ENCODE measurements at places on chromosomes 16 and 17.

DNA sequence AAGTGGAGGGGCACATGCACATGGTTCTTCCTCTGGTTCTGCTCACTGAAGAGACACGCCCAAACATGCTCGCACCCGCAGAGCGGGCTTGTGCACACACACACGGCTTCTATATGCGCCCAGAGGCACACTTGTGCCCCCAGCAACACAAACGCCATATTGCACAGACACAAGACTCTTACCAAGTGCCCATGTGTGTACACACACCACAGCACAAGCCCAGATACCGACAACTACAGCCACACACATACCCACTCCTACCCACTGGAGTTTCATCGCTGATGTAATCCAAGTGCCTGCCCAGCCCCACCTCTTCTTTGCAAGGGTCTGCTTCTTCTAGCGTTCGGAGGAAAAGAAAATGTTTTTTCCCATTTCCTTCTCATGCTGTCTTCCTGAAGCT, 6.5 kb upstream of the PRR29 start:
- no peak for DNase-seq

DNA sequence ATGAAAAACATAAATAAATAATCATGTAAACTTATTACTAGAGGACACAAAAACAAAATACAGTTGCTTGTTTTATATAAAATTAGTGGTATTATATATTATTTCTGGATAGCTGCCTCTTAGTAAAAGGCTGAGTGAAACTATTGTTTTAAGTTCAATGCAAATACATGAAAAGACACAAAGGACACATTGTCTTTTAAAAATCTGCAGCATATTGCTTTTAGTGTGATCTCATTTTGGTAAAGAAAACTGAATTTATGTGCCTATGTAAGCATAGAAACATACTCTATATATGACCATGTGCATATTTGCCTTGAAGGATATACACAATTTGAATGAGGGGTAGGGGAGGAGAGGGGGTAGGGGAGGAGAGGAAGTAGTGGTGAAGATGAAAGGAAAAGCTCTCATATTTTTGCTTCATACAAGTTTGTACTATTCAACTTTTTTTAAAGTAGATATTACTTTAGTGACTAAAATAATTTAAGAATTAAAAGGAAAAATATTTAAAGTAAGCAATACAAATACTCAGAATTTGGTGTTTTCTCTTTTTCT, 5.8 kb downstream of the ABCA10 start:
- no peak for DNase-seq

DNA sequence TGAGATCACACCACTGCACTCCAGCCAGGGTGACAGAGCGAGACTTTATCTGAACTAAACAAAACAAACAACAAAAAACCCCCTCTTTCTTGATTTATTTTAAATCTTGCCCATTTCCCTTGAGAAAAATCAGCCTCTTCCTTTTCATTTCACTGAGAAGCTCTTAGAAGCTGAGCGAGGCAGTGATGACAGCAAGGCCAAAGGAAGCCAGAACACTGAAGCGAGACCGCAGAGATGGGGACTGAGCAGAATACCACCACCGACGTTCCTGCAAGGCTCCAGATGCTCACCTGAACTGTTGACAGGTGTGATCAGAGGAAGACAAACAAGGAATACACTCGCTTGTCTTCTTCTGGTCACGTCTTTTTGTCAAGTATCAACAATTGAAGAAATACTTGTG, 30.5 kb upstream of the IRF8 start:
- no peak for DNase-seq

DNA sequence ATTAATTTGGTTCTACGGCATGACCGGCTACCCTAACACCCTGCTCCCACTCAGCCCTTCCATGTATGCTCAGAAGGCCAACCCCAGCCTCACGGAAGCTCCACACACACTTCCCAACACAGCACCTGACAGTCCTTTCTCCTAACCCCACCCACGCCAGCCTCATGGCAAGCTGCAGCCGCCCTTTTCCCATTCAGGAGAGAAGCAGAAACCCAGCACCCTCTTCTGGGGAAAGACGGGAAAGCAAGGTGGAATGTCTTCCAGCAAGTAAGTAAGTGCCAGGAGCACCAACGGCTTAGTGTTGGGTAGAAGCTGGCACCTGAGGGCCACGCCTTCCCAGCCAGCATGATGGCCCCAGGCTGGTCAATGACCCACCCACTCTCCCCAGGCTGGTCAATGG, 32.1 kb downstream of the ABR start:
- DNase-seq = no peak

DNA sequence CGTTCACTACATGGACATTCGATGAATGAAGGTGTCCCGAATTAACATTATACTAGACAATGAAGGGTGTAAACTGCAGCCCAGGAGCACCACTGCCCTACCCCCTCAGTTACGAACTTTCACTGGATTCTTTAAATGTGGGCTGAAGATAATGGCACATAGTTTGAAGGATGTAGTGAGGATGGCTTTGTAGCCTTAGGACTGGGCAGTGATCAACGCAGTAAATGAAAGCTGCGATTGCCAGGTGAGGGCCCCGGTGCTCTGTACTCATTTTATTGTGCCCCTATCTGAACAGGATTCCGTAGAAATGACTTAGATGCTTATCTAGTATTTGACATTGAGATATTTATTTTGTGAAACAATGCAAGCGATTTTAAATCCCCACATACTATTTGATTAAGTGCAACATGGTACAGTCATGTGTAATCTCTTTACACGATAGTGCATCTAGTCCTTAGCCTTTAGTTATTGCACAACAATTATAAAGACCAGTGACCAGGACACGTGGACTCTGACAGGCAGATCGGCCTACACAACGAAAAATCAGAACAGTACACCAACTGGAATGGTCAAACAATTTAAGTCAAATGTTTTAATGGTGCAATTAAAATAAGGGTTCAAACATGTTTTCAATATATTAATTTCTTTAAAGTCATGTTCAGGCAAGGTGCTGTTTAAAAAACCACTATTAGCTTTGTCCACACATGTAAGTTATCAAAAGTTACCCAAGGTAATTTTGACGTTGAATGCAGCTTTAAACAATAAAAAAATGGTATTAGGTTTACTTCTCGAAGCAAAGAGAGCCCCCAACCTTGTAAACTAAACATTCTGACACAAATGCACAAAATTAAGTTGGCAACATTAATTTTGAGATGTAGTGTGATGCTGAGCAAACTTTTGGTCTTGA, 17.4 kb upstream of the ERN1 start:
- no peak for DNase-seq

GRCh38 chr17:17134957-17135333, 71.2 kb downstream of the PLD6 start:
- DNase-seq = no peak

- no peak for DNase-seq
Observed at GRCh38 chr16:27547134-27547533, 2.6 kb downstream of the GTF3C1 start.

GRCh38 chr17:32475258-32475657, 11.5 kb upstream of the CDK5R1 start:
- DNase-seq = no peak

GRCh38 chr16:27239026-27239425, 29.5 kb downstream of the NSMCE1 start:
- no peak for DNase-seq

- DNase-seq = no peak
Observed at GRCh38 chr17:82007495-82008257, 15.0 kb downstream of the CENPX start.

- DNase-seq = no peak
Observed at GRCh38 chr17:33929181-33929724, 325.8 kb upstream of the CCL2 start.

GRCh38 chr17:9389111-9389527, 186.5 kb downstream of the STX8 start:
- no peak for DNase-seq

DNA sequence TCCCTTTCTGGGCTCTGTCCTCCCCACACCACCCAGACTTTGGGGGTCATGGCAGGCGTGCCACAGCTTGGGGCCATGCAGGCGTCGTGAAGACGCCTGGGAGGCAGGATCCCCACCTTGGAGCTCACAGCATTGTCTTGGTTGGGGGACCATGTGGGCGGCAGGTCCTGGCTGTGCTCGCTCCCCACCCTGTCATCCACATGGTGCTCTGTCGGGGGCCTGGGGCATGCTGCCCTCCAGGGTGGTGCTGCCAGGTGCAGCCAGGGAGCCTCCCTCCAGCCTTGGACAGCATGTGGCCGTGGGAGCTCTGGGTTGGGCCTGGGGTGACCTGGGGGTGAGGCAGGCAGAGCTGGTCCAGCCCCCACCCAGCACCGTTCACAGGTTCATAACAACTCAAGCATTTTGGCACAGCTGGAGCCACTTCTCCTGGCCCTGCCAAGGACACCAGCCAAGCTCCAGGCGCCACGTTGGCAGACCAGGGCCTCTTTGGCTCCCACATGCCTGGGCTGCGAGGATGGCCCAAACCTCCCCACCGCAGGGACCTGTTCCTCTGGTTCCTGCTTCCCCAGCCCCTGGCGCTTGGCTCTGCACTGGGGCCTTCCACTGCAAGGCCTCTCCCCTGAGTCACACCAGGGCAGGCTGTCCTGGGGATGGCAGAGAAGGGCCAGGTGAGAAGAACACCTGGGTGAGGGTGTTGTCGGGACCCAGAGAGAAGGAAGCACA, 15.1 kb upstream of the ATP6V0C start:
- no peak for DNase-seq

DNA sequence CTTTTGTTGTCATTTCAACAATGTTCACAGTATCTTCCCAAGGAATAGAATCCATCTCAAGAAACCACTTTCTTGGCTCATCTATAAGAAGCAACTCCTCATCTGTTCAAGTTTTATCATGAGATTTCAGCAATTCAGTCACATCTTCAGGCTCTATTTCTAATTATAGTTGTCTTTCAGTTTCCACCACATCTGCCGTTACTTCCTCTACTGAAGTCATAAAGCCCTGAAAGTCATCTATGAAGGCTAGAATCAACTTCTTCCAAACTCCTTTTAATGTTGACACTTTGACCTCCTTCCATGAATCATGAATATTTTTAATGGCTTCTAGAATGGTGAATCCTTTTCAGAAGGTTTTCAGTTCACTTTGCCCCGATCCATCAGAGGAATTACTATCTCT, 102.1 kb downstream of the CDH13 start:
- no peak for DNase-seq
